Pulmonary artery endothelial cell (primary cell): ENCODE measurements at places on chromosomes 16 and 17. TPM values are rescaled to one million over a fixed set of nuclear protein-coding genes. Genes with fewer than 3 reads are reported as not detected.

- DNase-seq, result no peak
Observed at GRCh38 chr16:58753711-58754134, 19.6 kb upstream of the GOT2 start.

CDH8 gene
- not detected in 2 replicates for total RNA-seq

GRCh38 chr16:88121886-88122580 is 170.8 kb downstream of the BANP start:
- DNase-seq, result no peak

PPP1R1B gene
- total RNA-seq, result not detected in 2 replicates

- DNase-seq, result no peak
Observed at GRCh38 chr16:85394456-85395206, 218.5 kb upstream of the GSE1 start.

GRCh38 chr16:66427871-66428681 is 981 bp downstream of the BEAN1 start:
- no peak for DNase-seq

DNA sequence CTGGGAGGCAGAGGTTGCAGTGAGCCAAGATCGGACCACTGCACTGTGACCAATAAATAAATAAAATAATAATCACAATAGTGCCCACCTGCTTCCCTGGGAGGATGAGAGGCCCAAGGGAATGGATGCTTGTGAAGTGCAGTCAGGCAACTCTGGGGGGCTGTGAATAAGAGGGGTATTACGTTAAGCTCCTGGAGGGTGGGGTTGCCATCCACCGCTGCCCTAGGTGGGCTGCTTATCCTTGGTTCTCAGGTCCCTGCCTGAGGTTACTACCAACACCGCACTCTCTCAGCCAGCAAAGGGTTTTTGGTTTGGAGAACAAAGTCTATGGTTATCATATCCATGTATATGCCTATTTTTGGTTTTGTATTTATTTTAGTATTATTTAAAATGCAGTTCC is 48.6 kb upstream of the CBFA2T3 start:
- DNase-seq, result no peak

DNA sequence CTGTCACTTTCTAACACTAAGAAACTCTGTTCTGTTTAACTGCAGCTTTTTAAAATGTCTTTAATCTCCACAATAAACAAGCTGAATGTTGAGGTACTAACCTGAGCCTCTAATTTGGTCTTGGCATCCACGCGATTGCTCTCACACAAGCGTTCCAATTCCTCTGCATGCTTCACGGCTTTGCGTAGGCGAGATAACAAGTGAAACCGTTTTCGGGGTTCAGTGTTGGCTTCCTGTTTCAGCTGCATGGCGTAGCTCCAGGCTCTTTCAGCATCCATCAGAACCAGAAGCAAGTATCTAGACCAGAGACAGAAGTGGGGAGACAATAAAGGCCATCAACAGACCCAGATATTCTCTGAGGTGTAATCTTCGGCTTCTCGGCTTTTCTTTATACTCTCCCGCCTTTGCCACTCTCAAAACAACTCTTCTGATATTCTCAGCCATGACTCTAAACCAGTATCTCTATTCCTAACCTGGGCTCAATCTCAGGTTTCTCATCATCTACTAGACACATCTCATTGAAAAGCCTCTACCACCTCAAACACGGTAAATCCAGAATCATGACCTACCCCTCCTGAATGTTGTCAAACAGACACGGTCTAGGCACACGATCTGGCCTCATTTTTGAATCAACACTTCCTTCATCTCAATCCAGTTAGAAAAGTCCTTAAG is 8.3 kb downstream of the SRP68 start:
- no peak for DNase-seq

DNA sequence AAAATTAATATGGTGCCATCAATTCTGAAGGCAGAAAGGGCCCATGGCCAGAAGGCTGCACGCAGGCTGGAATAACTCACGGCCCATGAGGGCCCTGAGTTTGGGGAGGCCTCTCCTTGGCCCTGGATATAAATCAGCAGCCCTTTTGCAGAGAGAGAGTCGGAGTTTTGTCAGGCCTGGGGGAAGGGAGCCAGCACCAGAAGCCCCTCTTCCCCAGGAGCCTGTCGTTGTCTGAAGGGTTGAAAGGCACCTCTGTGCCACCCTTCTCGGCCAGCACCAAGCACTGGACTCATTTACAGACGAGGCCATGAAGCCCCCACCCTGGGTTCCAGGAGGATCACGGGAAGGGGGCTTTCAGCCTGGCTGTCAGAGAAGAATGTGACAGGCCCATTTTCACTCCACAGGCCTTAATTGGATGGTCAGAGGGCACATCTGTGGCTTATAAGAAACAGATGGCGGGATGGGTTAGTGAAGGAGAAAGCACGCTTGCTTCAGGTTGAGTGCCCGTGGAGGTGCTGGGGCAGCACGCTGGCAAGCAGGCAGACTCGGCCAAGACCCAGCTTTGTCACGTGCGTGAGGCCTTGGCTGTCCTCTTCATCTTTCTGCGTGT is 140.6 kb downstream of the CLEC16A start:
- no peak for DNase-seq

DNA sequence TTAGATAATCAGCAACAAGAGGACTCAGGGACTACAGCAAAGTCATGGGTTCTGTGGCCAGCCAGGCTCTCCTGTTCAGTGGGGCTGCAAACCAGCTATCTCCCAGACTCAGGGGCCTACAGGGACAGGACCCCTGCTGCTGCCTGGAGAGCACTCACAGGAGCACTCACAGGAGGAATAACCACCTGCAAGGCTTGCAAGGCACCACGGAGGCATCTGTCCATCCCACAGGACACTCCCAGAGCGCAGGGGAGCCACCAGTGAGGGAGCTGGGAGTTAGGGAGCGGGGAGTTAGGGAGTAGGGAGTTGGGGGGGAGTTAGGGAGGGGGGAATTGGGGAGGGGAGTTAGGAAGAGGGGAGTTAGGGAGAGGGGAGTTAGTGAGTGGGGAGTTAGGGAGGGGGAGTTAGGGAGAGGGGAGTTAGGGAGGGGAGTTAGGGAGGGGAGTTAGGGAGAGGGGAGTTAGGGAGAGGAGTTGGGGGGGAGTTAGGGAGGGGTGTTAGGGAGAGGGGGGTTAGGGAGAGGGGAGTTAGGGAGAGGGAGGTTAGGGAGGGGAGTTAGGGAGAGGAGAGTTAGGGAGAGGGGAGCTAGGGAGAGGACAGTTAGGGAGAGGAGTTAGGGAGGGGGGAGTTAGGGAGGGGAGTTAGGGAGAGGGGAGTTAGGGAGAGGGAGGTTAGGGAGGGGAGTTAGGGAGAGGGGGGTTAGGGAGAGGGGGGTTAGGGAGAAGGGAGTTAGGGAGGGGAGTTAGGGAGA is 5.7 kb downstream of the CANT1 start:
- DNase-seq, result no peak

APOBR gene
- not detected in 2 replicates for total RNA-seq

- no peak for DNase-seq
Observed at GRCh38 chr16:23436951-23437350, 16.0 kb downstream of the COG7 start.

DNA sequence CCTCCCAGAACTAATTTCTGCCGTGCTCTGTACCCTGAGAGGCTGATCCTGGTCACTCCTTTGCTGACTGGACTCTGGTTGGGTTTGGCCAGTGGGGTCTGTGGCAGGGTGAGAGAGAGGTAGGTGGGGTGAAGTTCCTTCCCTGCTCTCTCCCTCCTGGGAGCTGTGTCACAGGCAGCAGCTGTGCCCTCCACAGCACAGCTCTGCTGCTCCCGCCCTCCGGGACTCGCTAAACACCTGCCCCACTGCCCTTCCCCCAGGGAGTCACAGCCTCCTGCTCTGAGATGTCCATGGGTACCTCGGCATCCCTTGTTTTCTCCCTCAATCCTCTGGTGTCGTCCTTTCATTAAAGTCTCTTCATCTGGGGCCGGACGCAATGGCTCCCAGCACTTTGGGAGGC is 66.4 kb downstream of the SRCIN1 start:
- DNase-seq, result no peak

CLEC19A gene
- not detected in 2 replicates for total RNA-seq

DNA sequence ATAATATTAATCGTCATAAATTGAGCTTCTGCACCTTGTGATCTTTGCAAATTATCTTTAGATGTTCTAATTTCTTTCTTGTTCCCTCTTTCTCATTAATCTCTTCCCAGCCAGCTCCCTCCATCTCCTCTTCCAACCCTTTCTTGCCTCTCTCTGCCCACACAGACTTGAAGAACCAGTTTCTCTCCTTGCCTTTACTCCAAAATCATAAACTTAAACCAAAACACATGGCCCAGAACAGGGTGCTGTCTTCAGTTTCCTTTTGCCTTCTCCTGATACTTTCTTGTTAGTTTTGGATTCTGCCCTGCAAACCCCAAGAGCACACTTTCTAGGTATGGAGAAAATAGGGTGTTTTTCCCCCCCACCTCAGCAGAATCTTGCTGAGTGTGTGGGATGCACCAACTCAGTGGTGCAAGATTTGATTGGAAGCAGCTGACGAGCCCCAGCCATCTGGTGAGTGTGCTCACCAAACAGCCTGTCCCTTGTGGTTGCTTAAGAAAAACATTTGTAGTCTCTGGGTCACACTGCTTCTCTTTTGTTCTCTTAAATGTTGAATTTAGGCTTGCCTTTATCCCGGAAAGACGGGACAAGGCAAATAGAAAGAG is 175.8 kb upstream of the MAF start:
- no peak for DNase-seq

ASPA gene
- not detected in 2 replicates for total RNA-seq

- DNase-seq, result no peak
Observed at GRCh38 chr16:85641776-85642176, 28.7 kb downstream of the GSE1 start.

CIITA gene
- 0.07 and 0.14 TPM in 2 replicates for total RNA-seq

DNA sequence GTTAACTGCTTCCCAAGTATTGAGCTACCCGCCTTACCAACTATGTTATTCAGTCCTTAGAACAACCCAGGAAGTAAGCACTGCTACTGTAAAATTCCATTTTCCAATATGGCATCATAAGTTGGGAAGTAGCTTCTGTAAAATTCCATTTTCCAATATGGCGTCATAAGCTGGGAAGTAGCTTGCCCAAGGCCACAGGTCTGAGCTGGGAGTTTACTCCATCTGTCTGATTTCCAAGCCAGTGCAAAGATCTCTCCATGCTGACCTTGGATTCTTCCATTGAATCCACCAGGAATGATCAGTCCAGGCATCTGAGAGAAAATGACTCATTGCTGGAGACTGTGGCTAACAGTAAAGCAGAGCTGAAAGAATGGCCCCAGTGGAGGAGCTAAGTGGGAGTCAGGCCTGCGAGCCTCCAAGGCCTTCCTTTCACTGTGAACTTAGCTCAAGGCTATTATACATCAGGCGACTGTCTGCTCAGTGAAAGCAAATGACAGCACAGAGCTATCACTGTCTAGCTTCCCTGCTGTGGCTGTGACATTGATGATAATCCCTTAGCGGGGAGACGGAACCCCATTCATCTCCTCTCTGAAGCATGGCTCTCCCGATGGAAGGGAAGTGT is 430.4 kb downstream of the HAPSTR1 start:
- DNase-seq, result no peak

- no peak for DNase-seq
Observed at GRCh38 chr17:43416998-43417890, 18.5 kb downstream of the ARL4D start.

DNA sequence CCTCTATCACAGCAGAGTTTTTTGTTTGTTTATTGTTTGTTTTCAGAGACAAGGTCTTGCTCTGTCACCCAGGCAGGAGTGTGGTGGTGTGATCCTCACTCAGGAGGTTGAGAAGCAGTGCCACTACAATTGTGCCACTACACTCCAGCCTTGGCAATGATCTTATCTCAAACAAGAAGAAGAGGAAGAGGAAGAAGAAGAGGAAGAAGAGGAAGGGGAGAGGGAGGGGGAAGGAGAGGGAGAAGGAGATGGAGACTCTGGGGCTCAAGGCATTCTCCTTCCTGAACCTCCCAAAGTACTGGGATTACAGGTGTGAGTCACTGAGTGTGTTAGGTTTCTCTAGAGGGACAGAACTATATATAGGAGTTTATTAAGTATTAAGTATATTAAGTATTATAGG is 17.1 kb upstream of the C17orf58 start:
- no peak for DNase-seq

FBXL19 gene
- 27.0 and 29.7 TPM in 2 replicates for total RNA-seq

GRB7 gene
- 0.04 TPM in 1 of 2 replicates, not detected in the other for total RNA-seq

MSLN gene
- total RNA-seq, result not detected in 2 replicates

DNA sequence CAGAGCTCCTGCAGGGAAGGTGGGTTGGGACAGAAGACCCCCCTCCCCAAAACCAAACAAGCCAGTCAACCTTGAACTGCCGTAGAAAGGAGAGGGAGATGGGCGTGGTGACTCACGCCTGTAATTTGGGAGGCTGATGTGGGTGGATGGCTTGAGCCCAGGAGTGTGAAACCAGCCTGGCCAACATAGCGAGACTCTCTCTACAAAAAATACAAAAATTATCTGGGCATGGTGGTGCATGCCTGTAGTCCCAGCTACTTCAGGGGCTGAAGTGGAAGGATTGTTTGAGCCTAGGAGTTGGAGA is 42.1 kb downstream of the NT5M start:
- no peak for DNase-seq
